ENCODE measurements at places on chromosomes 12 and 14.

DNA sequence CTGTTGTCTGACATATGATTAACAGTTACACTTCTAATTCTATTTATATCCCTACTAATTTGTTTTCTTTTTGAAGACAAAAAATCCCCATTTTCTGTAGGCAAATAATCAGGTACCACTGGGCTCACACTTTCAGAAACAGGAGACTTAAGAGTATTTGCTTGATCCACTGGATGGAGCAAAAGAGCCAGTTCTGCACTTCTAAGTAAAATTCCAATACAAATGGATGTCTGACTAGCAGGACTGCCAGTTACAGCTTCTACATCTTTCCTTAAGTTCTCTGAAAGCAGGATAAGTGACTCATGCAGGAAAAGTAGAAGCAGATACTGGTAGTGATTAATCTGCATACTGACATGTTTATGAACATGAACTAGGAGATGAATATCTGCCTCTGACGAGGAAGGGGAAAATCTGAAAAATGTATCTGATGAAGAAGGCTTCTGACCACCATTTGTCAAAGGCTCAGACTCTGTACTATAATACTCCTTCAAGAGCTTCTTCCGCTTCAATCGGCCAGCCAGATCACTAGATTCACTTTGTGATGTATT is 73.8 kb upstream of the ANKS1B start:
- DNase-seq = no peak

GRCh38 chr12:128449146-128449894 is 182.3 kb downstream of the TMEM132C start:
- no peak for DNase-seq

GRCh38 chr14:101554991-101555668 is 6.2 kb upstream of the DIO3 start:
- no peak for DNase-seq

DNA sequence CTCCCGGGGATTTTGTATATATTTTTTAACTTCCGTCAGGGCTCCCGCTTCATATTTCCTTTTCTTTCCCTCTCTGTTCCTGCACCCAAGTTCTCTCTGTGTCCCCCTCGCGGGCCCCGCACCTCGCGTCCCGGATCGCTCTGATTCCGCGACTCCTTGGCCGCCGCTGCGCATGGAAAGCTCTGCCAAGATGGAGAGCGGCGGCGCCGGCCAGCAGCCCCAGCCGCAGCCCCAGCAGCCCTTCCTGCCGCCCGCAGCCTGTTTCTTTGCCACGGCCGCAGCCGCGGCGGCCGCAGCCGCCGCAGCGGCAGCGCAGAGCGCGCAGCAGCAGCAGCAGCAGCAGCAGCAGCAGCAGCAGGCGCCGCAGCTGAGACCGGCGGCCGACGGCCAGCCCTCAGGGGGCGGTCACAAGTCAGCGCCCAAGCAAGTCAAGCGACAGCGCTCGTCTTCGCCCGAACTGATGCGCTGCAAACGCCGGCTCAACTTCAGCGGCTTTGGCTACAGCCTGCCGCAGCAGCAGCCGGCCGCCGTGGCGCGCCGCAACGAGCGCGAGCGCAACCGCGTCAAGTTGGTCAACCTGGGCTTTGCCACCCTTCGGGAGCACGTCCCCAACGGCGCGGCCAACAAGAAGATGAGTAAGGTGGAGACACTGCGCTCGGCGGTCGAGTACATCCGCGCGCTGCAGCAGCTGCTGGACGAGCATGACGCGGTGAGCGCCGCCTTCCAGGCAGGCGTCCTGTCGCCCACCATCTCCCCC is 777 bp downstream of the ASCL1 start:
- no peak for DNase-seq

DNA sequence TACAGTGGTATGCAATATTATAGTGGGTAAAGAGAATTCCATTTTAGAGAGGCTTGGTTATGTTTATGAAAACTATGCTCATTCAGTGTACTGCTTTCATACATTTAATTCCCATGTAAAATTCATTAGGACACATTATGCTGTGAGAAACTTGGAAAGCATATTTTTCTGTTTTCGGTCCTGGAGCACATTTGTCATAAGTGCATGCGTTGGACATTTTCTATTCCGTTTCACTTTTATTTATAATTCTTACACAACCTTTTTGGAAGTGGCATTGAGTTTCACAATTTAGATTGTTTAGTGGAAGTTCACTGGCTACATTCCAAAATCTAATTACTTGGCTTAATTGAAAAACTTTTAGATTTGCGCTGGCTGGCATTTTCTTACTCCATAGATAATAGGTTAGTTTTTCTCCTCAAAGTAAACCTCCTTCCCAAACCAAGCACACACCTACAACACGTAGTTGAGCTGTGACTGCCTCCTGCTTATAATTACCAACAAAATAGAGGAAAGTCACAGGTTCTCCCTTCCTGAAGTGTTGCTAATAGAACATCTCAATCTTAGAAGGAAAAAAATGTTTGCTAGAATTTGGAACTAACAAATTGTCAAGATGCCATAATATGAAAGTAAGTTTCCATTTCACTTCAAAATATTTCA is 938.5 kb downstream of the TRHDE start:
- no peak for DNase-seq

DNA sequence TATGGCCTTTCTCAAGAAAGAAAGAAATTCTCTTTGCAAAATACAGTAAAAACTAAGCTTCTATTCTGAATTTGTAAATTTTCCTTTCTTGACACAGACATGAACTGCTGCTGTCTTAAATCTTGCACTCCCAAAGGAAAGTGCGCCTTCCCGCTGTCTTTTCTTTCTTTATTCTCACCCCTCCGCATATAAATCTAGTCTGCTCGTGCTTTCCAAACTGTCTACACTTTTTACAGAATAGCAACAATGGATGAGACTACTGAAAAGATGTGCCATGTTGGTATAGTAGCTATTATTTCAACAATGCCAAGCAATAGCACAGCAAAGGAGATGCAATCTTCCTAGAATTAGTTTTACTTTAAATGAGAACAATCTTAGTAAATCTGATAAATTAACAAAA is 328.8 kb upstream of the PDE3A start:
- no peak for DNase-seq

DNA sequence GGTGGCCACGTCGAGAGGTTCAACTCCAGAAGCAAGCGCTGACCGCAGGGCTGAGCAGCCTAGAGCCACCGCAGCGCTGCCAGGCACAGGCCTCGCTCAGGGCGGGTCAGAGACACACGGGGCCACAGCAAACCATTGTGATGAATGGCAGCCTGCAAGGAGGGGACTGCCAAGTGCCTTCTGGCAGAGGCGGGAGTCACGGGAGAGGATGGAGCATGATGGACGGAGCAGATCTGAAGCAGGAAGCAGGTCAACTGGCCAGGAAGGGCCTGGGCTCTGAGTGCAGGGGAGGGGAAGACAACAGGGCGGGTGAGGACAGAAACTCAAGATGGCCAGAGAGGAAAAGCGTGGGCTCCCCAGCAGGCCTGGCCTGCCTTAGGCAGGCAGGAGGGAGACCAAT is 49.8 kb downstream of the CDC42BPB start:
- no peak for DNase-seq

GRCh38 chr12:42585841-42586216 is 3.7 kb downstream of the PRICKLE1 start:
- DNase-seq = no peak

- no peak for DNase-seq
Measured at GRCh38 chr12:84038242-84038641, 874.4 kb downstream of the SLC6A15 start.

DNA sequence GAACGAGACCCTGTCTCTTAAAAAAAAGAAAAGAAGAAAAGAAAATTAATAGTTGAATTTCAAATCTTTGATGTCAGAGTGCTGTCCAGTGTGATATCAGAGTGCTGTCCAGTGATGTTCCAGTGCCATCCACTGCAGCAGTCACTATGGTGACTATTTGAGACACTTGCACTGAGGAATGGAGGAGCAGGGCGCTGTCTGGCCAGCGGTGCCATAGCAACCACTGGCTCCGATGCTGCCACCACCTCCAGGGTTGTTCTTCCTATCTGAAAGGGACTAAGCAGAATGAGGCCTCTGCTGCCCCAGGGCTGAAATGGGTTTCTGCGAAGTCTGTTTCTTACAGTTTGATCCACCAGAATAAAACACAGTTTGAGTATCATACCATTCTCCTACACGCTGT is 272.9 kb downstream of the NUAK1 start:
- no peak for DNase-seq

- DNase-seq = no peak
Measured at GRCh38 chr12:18306311-18306710, 45.0 kb downstream of the PIK3C2G start.

DNA sequence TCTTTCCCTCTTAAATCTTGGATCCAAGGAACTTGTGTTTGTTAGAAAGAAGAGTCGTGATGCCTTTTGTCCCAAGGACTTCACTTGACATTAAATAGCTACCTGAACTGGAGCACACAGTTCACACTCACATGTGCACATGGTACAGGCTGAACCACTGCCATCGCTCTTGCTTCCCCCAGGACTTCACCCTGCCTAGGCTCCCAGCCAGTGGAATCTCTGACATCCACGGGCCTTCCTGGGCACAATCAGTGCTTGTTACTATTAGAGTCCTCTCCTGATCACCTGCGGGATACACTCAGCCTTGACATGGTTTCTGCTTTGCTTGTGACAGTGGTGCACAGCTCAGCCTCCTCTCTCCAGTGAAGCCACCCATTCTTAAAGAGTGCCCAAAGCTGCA is 49.1 kb upstream of the KCNA5 start:
- DNase-seq = no peak

DNA sequence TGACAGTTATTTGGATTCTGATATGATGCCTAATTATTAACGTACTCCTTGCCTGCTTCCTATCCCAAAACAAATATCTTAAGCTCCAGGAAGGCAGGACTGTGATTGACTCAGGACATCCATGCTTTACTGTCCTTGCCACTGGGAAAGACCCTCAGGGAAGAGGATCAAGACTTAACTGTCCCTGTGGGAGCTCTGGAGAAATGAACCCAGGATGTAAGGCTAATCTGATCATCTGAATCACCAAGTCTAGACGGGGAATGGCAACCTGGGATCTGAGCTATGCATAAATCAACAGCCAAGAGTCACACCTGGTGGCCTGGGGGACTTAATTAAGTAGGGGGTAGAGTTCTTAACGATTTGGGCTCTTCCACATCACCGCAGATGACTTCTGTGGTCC is 153.2 kb upstream of the BCL2L14 start:
- DNase-seq = no peak

GRCh38 chr12:72793796-72794195 is 521.6 kb downstream of the TRHDE start:
- DNase-seq = no peak

- no peak for DNase-seq
Measured at GRCh38 chr12:73277971-73278370, 1005.8 kb downstream of the TRHDE start.

DNA sequence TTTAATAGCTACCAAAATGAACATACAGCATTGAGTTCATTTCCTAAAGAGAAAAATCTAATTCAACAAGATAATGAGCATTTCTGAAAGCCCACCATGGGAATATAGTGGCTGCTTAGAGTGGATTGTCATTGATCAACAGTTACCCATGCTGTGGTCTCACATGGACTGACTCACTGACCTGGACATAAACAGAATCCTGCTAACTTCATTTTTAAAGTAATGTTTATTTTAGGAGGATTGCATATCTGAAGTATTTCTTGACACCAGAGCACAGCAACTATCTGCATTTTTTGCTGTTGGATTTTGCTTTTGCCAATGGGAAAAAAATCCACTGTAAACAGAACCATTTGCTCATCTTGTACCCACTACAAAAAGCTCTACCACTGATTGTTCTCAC is 71.7 kb downstream of the KCNC2 start:
- DNase-seq = no peak

DNA sequence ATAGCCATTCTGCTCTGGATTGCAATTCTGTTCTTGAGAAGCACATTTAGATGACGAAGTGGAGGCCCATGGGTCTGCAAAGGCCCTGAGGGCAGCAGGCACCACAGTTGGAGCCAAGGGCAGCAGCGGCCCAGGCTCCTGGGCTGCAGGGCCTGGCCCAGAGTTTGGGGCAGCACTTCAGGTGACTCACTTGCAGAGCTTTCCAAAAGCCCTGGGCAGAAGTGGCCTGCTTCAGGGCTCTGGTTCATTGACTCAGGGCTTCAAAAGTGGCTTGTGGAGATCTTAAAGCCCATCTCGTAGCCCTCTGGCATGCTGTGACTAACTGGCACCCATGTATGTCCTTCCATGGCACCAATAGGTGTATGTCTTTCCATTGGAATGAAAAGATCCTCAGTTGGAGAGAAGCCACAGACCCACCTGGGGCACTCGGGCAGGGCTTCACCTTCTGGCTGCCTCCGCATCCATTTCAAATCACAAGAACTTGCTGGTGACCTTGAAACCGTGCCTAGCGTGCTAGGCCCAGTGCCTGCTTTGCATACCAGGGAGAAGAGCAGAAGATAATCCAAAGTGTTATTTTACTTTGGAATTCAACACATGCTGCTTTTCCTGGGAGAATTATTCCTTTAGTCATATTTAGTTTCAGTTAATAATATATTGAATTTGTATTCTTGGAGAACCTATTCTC is 106.7 kb downstream of the PRMT8 start:
- DNase-seq = no peak

DNA sequence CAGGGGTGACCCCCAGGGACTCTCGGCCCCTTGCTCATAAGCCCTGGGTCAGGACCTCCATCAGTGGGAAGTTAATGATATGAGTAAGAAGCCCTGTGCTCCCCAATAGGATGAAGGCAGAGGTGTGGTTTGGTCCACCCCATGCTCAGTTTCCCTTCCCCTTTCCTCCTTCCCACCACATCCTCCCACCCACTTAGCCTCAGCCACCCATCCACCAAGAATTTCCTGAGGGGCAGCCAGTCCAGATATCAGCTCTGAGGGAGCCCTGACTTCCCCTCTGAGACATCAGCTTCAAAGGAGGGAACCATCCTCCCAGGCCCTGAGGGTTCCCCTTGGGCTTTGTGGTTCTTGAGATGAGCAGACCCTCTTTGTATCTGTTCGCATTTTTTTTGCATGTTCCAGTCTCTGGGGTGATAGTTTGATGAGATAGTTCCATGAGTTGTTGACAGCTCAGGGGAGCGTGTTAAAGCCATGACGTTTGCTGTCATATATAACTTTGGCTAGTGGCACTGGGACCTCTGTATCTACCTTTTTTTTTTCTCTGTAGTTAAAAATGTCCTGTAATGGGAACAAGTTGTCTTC is 71.2 kb downstream of the LGMN start:
- no peak for DNase-seq

GRCh38 chr14:71703477-71703876 is 228.8 kb upstream of the RGS6 start:
- DNase-seq = no peak

DNA sequence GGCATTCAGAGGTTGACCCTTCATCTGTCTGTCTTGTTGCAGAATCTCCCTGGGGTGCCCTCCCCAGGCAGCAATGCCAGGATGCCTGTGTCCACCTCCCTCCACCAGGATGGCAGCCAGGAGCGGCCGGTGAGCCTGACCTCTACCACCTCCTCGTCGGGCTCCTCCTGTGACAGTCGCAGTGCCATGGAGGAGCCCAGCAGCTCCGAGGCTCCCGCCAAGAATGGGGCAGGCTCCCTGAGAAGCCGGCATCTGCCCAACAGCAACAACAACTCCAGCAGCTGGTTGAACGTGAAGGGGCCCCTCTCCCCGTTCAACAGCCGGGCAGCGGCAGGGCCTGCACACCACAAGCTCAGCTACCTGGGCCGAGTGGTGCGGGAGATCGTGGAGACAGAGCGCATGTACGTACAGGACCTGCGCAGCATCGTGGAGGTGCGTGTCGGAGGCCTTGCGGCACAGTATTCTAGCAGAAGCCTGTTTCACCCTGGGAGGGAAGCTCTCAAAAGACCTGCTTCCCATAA is 23.4 kb downstream of the PLEKHG3 start:
- DNase-seq = no peak

All from hematopoietic multipotent progenitor cell treated with erythropoietin and hydrocortisone succinate and interleukin-3 and kit ligand, for 17 days (in vitro differentiated cells).